Stimulated activated CD4-positive, alpha-beta T cell treated with anti-CD3 and anti-CD28 coated beads, Interleukin-1b, Interleukin-23, amount 100 ng/mL, for 48 hours (primary cell): ENCODE measurements at places on chromosomes 2 and 18.

- DNase-seq = peak; percentile 32
Observed at GRCh38 chr2:191376981-191377629, 131.9 kb downstream of the MYO1B start.

- no peak for DNase-seq
Observed at GRCh38 chr2:84959566-84960506, 11.1 kb upstream of the KCMF1 start.

DNA sequence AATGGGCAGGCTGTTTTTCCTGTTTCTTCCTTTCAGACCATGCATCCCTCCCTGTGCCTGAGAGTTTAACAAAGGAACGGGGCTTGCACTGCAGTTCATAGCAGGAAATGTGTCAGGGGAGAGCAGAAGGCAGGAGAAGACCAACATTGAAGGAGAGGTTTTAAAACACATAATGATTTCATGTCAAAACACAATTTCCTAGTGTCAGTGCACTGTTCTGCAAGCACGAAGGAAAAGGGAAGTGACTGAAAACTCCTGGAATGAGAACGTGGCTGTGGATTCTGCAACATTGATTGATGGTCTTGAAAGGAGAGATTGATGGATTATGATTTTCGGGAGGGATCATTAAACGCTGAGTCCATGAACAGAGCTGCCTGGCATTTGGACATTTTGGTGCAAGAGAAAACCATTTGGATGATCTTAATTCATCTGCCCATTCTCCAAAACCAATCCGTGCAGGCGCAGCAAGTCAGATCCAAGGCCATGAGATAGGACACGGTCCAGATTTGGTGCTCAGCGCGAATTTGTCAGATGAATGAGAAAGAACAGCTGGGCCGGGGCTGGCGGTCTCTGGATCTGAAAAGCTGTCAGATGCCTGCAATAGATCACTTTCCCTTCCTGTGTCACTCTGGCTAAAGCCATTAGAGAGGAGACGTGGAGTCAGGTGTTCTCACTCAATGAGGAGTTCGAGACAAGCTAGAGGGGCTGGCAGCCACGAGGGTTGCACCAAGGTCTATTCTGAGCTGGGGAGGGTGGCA lies 38.4 kb downstream of the C1QL2 start:
- DNase-seq = no peak

- DNase-seq = no peak
Observed at GRCh38 chr2:40458271-40458794, 6.4 kb upstream of the SLC8A1 start.

DNA sequence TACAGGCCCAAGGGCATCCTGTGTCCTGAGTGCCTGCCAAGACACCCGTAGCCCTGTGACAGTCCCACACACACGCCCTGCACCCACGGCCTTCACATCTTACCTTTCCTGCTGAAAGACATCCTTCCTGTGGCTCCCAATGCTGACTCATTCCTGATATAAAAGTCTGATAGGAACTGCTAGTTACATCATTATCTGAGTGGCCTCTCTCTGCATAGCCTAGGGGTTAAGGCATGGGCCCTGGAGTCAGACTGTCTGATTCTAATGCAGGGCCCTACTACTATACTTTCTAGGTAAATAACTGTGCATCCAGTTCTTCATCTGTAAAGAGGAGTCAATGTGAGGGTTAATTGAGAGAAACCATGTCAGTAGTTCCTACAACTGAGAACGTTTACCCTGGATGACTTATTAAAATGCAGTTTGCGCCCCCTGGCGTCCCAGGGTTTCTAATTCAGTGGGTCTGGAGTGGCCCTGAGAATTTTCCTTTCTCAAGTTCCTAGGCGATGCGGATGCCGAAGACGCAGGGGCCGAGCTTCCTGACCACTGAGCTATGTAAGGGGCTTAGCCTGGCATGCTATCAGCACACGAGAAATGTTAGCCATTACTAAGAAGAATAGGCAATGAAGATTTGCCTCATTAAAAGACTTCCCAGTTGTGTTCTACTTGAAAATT lies 6.0 kb upstream of the GPR45 start:
- peak; percentile 66 for DNase-seq

DNA sequence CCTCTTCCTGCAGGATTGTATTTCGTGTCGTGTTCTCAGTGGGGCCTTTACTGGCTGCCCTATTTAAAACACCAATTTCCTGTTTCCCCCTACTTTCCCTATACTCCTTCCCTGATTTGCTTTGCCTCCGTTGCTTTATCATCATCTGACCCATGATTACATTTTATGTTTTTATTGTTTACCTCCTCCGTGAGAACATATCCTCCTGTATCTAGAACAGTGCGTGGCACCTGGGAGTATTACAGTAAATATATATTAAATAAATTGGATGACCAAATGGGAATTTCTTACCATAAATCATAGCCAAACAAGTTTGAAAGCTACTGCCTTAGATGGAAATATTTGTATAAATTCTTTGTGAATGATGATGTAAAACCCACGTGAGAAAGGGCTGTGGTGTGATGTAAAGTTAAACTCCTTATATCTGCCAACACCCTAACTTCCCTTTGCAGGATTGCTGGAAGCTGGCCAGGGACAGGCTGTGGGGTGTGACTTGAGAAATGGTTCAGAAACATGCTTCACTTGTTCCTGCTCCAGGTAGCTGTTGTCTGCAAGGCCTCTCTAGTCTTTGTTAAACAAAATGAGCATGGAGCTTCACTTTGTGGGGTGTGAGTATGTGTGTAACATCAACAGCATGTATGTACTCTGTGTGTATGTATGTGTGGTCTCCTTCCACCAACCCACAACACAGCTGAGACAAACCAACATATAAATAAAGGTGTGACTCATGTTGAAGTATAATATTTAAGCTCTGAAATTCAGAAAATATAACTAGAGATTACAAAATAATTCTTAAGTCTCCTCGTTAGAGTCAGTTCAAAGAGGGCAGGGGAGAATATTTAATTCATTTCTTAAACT lies 40.3 kb downstream of the LHCGR start:
- DNase-seq = no peak
